ENCODE measurements at places on chromosomes 1 and 21. TPM values are rescaled to one million over a fixed set of nuclear protein-coding genes. Genes with fewer than 3 reads are reported as not detected.

DNA sequence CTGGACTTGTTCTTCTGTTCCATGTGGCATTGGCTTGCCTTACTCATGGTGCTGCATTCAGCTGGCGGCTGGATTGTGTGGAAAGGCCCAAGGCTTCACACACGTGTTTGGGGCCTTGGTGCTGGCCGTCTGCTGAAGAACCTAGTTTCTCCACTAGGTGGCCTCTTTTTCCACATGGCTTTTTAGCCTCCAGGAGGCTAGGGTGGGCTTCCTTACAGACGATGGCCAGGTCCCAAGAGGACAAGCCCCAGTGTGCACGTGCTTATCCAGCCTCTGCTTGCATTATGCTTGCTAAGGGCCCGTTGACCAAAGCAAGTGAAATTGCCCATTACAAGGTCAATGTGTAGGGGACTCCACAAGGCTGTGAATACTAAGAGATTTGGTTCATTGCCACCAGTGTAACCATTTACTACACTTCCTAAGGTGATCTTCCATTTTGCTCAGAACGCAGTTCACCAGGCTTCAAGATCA, 47.5 kb upstream of the FOXO6 start:
- peak; percentile 59 for DNase-seq
- H3K36me3 ChIP-seq, result no peaks in the 10 kb centered on the region
- peaks cover 22% of the 10 kb centered on the region for H3K4me1 ChIP-seq
- no peak overlapping the region for H3K4me3 ChIP-seq
- H3K27ac ChIP-seq, result no peak overlapping the region

GRCh38 chr1:226511296-226511695, 37.3 kb upstream of the STUM start:
- H3K36me3 ChIP-seq, result no peaks in the 10 kb centered on the region
- no peak overlapping the region for H3K27ac ChIP-seq
- DNase-seq, result no peak
- no peaks in the 10 kb centered on the region for H3K4me1 ChIP-seq
- H3K27me3 ChIP-seq, result peaks cover 25% of the 10 kb centered on the region
- H3K4me3 ChIP-seq, result no peak overlapping the region

DNA sequence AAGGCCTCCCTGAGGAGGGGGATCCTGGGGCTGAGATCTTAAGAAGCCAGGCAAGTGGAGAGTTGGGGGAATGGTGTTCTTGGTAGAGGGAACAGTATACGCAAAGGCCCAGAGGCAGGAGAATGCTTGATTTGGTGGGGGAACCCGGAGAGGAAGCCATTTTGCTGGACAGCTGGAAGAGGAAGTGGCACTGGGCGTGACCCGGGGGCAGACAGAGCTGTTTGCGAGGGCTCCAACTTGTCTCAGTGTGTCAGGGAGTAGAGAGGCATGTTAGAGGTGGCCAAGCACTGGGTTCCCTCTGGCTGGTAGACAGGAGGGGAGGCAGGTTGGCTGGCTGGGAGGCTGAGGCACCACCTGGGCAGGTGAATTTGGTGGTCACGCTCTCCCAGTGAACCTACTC, 96.3 kb upstream of the ACTL8 start:
- H3K27ac ChIP-seq, result peak overlapping the region; percentile 66
- H3K4me1 ChIP-seq, result no peaks in the 10 kb centered on the region
- H3K4me3 ChIP-seq, result no peak overlapping the region
- no peaks in the 10 kb centered on the region for H3K27me3 ChIP-seq

- H3K27me3 ChIP-seq, result no peaks in the 10 kb centered on the region
- peaks cover 73% of the 10 kb centered on the region for H3K4me1 ChIP-seq
- H3K27ac ChIP-seq, result peak overlapping the region; percentile 86
- peak overlapping the region; percentile 40 for H3K4me3 ChIP-seq
These were observed 36.6 kb downstream of the HUNK start for GRCh38 chr21:31909153-31910073.

DNA sequence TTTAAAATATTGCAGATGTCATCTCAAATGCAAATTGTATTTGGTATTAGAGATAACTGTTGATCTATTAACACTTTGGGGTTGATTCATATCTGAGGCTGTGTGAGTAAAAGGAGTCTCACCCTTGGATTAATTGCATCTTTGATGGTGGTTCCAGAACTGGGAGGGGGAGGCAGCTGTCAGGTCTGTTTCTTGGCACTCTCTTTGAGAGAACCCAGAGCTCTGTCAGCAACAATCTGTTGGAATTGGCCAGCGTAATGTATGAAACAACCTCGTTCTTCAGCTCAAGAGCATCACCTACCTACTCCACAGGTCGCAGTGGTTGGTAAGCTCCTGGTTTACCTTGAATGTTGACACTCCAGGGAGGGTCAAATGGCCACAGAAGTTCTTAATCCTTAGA, 424.1 kb downstream of the CAMTA1 start:
- H3K4me1 ChIP-seq, result peaks cover 3% of the 10 kb centered on the region
- no peak for DNase-seq
- no peaks in the 10 kb centered on the region for H3K36me3 ChIP-seq

DNA sequence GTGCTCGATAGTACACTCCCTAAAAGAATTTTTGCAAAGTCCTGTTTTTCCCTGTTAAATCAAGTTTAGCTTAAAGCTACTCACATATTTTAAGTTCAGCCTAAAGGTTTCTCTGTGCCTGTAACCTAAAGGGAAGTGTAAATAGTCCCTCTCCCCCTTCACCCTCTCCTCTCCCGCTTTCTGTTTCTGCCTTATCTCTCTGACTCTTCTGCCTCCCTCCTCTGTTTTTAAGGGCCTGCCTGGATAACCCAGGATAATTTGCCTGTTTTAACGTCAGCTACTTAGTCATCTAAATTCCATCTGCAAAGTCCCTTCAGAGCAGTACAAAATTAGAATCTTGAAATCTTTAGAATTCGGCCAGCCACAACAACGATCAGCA, 92.6 kb downstream of the NID1 start:
- no peak for DNase-seq
- no peaks in the 10 kb centered on the region for H3K27me3 ChIP-seq
- peak overlapping the region; percentile 72 for H3K27ac ChIP-seq
- H3K4me3 ChIP-seq, result peak overlapping the region; percentile 81
- H3K36me3 ChIP-seq, result peaks cover 14% of the 10 kb centered on the region

- 0 out of 2 replicates have a peak, but pooled peaks cover 2% of the 10 kb centered on the region for H3K4me1 ChIP-seq
- peaks cover 6% of the 10 kb centered on the region for H3K36me3 ChIP-seq
- DNase-seq, result no peak
- H3K4me3 ChIP-seq, result no peak overlapping the region
These were observed 25.5 kb upstream of the PTPRF start for GRCh38 chr1:43505077-43505780.

- no peaks in the 10 kb centered on the region for H3K27me3 ChIP-seq
- H3K4me3 ChIP-seq, result peak overlapping the region; percentile 84
- peaks cover 52% of the 10 kb centered on the region for H3K4me1 ChIP-seq
- 0 out of 2 replicates have a peak overlapping the region, but pooled peaks have one; percentile 57 for H3K27ac ChIP-seq
These were observed 1.1 kb downstream of the CGN start for GRCh38 chr1:151512326-151512725.

GRCh38 chr1:230426246-230427093, at the start of gene PGBD5:
PGBD5 (minus strand) TSS chr1:230426332; CDS start chr1:230425928, 404 bp downstream.
- peaks cover 17% of the 10 kb centered on the region for H3K27me3 ChIP-seq
- H3K4me1 ChIP-seq, result peaks cover 52% of the 10 kb centered on the region
- peak; percentile 89 for DNase-seq
- peaks cover 2% of the 10 kb centered on the region for H3K36me3 ChIP-seq
- H3K4me3 ChIP-seq, result peak within 1 kb of the TSS; percentile 83
- H3K27ac ChIP-seq, result peak within 1 kb of the TSS; percentile 47

DNA sequence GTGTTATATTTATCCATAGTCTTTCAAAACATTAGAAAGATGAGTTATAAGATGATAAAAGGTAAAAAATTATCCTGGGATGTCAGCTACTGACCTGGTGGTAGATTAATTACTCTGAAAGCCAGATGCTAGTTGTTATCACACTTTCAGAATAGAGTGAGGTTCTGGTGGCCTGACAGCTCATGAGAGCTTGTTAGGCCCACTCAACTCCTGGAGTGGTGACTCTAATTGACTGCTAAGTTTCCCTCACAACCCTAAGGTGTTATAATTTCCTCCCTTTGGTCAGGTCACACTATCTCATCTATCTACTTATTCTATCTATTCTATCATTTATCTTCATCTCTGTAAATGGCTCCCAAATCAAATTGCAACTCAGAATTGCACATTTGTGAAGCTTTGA, 90.1 kb downstream of the ZNF648 start:
- peaks cover 18% of the 10 kb centered on the region for H3K36me3 ChIP-seq
- H3K4me3 ChIP-seq, result no peak overlapping the region
- peaks cover 44% of the 10 kb centered on the region for H3K4me1 ChIP-seq
- H3K27ac ChIP-seq, result peak overlapping the region; percentile 97
- no peaks in the 10 kb centered on the region for H3K27me3 ChIP-seq

- no peak overlapping the region for H3K4me3 ChIP-seq
- no peak for DNase-seq
- H3K27ac ChIP-seq, result no peak overlapping the region
- H3K36me3 ChIP-seq, result 0 out of 2 replicates have a peak, but pooled peaks cover 3% of the 10 kb centered on the region
- H3K4me1 ChIP-seq, result peaks cover 8% of the 10 kb centered on the region
These were observed 83.3 kb downstream of the DISP1 start for GRCh38 chr1:222898191-222898527.

Gene RSPH1
- 0.30 TPM for total RNA-seq

Gene SH2D2A
- 6.9 TPM for total RNA-seq

Gene ARHGAP29
- total RNA-seq, result 4.4 TPM

Gene UBASH3A
- total RNA-seq, result 0.09 TPM

Gene VSIG8
- total RNA-seq, result not detected

Gene DONSON
- 32.2 TPM for total RNA-seq
